ENCODE measurements at places on chromosomes 5 and 9.

DNA sequence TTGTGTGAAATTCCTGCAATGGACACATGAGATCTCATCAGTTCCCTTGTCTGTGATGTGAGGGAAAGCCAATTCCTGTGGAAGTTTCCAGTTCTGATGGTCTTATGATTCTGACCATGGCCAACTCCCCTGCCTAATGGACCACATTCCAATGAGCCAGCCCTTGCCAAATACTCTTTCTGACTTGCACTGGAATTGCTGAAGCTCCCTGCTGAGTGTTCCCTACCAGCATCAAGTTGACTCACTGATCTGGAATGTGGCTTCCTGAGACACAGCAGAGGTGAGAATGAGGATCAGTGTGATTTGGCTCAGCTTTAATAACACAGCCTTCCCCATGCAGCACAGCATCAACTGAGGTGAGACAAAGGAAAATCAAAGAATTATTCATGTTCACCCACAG is 427.8 kb downstream of the KDM4C start:
- no peak for DNase-seq

DNA sequence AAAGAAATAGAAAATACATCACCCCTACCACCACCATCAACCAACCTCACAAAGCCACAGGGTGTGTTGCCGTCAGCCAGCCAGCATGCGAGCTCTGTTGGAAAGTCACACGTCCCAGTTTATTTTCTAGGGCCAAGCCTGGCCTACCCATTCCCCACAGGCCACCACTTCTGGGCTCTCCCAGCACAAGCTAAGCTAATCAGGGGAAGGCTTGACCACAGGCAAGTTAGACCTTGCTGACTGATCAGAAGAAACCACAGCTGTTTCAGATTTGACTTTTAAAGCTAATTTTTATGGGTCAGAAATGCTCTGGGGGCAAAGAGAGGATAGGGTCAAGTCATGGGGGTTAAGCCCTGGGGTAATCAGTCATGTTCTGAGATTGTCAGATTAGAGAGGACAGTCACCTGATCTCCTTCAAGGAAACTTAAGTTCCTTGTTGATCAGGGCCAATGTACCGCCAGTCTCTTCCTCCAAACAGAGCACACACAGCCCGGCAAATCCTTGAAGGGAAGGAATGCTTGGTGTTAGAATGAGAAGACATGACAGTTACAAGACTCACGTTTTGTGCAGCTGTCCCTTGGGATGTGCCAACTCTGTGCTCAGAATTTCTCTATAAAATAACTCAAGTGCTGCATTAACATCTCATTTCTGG is 7.6 kb downstream of the SHB start:
- DNase-seq, result no peak

DNA sequence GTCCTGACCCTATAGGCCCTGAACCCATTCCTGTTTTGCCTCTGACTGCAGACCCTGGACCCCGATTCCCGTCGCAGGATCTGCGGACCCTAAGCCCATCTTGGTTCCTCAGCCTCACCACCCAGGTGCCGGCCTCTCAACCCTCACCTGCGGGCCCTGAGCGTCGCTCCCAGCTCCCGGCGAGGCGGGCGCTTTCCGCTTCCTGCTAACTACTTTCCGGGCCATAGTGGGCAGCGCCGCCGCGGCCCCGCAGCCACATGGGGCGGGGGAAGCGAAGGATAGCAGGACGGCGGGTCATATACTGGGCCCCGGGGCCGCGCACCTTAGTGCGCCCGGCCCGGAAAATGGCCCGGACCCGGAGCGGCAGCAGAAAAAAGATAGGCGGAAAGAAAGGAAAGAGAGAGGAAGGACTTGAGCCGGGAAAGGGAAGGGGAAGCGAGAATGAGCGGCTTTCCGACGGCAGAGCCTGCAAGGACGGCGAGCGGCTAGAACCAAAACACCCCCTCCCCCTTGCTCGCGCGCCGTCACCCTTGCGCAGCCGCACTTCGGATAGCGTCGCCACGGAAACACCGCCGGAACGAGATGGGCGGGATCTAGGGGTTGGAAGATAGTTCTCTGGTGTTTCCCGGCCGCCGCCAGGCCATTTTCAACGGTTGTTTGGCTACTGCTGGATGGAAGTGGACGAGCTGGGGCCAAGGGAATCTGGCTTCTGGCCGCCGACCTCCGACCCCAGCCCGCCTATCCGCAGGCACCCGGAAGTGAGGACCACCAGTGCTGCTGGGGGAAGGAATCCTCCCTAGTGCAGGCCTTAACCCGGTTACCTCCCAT is at the start of gene DCAF12:
DCAF12 (minus strand) TSS at position 492 of the 828 bp plus-strand sequence; CDS start at position 225, 267 bp downstream.
- DNase-seq, result peak; percentile 93

DNA sequence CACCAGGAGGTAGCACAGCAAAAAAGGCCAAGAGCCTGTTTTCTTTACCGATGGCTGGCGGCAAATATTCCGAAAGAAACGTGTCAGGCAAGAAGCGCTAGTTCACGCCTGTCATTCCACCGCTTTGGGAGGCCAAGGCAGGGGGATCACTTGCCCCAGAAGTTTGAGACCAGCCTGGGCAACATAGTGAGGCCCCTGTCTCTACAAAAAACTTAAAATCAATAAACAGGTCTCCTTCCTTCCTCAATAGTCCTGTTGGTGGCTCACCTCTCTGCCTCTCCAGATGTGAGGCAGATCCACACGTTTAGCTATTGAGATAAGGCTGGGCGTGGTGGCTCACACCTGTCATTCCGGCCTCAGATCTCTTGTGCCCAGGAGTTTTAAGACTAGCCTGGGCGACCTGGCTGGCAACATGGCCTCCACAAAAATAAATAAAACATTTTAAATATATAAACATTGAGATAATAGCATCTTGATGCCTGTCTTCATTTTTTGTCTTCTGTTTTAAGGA is 1.3 kb upstream of the TMEM250 start:
- no peak for DNase-seq

DNA sequence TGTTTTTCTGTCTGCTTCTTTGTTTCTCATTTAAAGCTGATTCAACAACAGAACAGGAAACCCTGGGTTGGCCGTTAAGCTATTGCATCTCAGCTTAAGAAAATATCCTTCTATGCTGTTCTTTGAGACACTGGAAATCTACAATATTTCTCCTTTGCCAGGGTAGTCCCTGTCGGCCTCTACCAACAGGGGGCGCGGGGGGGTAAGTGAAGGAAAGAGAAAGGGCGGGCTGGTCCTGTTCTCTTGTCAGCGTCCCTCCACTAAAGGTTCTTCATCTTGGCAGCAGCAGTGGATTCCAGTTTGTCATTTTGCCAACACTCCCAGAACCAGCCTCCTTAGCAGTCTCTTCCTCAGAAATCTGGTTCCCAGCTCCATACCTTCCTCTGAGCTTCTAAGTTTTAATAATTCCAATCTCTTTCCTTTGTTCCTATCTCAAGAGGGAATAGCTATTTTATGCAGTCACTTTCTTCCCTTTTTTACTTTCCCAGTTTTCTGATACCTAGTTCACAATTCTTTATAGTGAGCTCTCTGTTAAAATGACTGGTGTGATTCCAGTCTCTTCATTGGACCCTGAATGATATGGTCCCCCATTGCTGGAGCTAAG is 222.3 kb downstream of the GLIS3 start:
- DNase-seq, result peak; percentile 25

- no peak for DNase-seq
Observed at GRCh38 chr5:159947708-159948358, 31.6 kb downstream of the ADRA1B start.
